ENCODE measurements at places on chromosomes 7 and 10.

- DNase-seq: no peak
These were observed 202.9 kb upstream of the MTPN start for GRCh38 chr7:136179851-136180721.

- no peak for DNase-seq
These were observed 72.6 kb downstream of the TPK1 start for GRCh38 chr7:144763291-144763690.

DNA sequence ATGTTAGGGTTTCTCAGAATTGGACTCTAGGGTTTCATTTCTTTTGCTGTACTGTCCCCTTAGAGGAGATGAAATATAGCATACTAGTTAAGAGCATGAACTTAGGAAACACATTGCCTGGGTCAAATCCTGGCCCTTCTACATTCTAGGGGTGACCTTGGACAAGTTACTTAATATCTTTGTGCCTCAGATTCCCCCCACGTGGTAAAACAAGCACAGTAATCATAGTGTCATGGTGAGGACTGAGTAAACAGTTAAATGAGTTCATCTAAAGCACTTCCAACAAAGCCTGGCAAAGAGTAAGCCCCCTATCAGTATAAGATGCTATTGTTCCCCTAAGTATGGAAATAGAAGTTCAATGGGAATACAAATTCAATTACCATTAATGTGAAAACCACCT, 5.1 kb downstream of the DPY19L1 start:
- no peak for DNase-seq

GRCh38 chr7:26510231-26510957, 218.7 kb downstream of the SNX10 start:
- no peak for DNase-seq

DNA sequence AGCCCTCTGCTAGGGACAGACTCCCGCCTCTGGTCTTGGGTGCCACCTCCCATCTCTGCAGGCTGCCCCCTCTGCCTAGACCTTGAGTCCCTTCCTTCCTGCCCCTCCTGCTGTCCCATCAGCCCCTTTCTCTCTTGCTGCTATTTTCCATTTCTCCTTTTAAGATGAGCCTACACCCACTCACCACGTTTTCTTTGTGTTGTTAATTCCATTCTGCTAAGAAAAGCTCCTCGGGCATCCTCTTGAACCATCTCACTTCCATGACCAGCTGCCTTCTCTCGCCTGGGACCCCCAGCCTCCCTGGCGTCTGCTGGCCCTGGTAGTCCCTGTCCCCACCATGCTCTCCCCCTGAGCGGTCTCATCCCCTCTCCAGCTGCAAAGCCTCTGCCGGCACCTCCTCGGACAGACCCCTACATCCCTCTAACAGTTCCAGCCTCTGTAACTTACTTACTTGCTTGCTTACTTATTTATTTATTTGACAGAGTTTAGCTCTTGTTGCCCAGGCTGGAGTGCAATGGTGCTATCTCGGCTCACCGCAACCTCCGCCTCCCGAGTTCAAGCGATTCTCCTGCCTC, 95.8 kb upstream of the SH2B2 start:
- DNase-seq: no peak

- DNase-seq: no peak
These were observed 172.9 kb downstream of the MBL2 start for GRCh38 chr10:52599551-52600200.

GRCh38 chr7:101156277-101156676, 2.0 kb downstream of the AP1S1 start:
- no peak for DNase-seq

DNA sequence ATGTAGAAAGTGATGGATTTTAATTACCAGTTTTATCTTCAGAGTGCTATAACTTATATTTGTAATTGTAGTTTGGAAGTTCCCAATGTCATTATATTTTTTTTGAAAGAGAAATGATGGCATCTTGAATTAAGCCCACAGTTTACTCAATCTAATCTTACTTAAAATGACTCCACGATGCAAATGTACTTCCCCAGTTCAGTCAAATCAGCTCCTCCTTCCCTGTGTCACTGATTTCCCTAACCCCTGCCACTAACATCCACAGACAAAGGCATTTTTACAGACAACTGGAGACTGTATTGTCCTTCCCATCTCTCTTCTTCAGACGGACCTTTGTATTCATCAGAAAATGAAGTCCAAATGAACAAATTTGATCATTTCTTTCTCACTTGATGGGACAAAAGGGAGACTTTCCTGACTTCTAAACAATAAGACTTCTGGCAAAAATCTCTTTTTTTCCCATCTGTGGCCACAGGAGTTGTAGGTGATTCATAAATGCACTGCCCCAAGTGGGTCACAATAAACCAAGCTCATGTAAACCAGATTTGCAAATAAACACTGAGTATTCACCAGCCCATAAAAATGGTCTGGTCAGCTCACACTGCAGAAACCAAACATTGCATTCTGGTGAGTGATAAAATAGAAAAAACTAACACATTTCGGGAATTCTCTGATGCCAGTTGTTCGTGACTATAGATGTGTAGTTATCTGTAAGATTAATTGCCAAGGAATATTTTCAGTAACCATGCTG, 162.9 kb downstream of the FANK1 start:
- no peak for DNase-seq

- no peak for DNase-seq
These were observed 159.1 kb downstream of the DGKI start for GRCh38 chr7:137687556-137688265.

DNA sequence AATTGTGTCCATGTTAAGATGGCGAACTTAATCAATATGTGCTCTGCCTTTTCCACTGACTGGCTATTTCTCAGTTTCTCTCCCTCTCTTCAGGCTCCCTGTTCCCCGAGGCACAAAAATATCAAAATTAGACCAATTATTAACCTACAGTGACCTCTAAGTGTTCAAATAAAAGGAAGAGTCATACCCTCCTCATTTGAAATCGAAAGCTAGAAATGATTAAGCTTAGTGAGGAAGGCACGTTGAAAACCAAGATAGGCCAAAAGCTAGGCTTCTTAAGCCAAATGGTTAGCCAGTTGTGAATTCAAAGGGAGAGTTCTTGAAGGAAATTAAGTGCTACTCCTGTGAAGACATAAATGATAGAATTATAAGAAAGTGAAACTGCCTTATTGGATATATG, 81.1 kb upstream of the MBL2 start:
- no peak for DNase-seq

- no peak for DNase-seq
These were observed 30.6 kb downstream of the GARS1 start for GRCh38 chr7:30625283-30625682.

GRCh38 chr7:74030861-74031260, 2.9 kb downstream of the ELN start:
- DNase-seq: no peak

DNA sequence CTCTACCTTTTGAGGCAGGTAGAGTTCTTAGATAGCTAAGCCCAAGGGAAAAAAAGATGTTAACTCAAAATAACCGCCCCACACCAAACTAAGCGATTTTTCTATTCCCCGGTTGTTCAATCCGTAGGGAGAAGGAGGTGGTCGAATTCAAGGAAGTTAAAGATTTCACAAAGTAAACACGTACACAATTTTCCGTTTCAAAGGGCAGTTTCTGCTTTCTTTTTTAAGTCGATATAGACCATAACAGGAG, 842 bp downstream of the KBTBD2 start:
- DNase-seq: no peak

GRCh38 chr7:94584113-94584512, 71.8 kb downstream of the SGCE start:
- no peak for DNase-seq

DNA sequence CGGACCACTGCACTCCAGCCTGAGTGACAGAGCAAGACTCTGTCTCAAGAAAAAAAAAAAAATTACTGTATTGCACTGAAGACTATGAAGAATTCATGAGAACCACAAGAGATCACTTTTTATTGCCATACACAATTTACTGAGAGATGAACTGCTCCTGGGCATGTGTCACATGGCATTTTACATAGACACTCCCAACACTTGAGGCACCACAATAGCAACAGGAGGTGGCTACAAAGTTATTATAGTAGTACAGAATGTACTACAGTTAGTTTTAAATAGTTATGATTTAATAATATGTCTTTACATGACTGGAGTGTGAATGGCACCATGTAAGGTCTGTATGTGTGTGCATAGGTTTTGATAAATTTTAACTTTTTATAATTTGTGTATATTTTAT, 70.6 kb downstream of the KMT2E start:
- no peak for DNase-seq

DNA sequence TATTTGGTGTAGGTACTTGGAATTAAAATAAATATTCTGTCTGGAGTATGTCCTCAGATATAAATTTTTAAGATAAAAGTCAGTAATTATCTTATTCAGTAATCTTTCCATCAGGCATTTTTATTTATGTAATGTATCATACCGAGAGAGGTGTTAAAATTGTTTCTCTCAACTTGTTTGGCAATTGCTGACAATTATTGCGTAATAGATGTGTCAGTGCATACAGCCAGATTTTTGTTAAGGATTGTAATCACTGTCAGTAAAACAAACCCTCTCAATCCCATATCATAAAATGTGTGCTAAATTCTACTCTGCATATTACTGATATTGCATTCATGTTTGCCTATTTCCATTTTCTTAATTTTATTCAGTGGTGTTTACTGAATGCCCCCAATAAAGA, 69.2 kb downstream of the CNTNAP2 start:
- no peak for DNase-seq

- DNase-seq: no peak
These were observed 22.4 kb downstream of the ADGRA1 start for GRCh38 chr10:133110133-133110532.

DNA sequence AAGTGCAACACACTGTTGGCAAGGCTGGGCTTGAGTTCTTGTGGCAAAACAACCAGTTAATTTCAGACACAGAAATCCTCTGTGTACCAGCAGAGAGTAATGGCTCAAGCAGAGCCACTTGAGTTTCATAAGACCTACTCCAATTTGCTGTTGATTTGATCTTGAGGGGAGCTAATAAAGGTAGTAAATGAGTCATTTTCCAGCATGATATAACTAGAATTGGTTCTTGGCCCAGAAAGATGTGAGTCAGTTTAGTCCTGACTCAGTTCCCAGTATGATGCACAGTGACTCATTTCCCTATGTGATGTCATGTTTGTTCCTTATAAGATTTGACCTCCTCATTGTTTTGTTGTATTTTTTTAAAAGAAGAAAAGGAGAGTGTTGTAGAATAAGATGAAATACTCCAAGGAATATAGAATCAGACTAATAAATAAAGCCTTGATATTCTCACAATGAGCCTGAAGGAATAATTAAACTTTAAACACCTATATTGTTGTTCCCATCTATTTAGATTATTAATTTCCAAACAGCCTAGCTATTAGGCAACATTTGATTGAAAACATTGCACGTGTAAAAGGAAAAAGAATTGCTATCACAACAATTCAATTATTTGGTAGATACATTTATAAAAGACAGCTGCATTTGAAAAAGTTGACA, 186.2 kb downstream of the REEP3 start:
- DNase-seq: peak; percentile 95

GRCh38 chr10:123378302-123378701, 224.1 kb downstream of the BUB3 start:
- no peak for DNase-seq

- DNase-seq: no peak
These were observed 39.1 kb upstream of the HERPUD2 start for GRCh38 chr7:35734001-35734483.

DNA sequence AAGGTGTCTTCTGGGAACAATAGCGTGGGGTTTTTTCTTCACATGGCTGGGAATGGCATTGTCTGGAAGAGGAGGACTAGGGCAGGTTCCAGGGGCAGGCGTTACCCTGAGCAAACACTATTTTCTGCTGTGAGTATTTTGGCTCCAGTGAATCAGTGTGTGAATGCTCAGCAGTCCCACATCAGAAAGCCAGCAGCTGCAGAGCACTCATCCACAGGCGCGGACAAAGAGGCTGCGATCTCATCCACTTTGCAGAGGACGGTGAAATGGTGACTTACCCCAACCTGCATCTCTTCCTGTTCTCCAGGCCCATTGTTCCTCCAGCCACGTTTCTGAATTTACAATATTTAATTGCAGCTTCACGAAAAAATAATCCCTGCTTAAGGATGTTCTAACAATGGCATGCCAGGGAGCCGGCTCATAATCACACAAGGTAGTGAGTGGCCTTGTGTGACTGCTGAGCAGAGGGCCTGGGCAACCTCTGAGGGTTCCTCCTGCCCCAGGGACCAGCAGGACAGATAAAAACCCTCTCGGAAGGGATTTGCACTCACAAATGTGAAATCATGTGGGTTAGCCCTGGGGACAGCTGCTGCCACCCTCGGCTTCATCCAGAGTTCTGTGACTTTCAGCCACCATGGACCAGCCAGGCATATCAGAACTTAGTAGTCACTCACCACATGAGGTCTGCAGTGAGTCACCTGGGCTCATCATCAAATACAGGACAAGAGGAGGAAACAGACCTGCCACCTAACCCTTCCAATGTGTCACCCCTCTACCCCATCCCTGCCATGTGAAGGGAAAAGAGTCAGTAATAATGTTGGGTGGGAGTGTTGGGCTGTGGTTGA, 65.0 kb upstream of the EN2 start:
- no peak for DNase-seq

- DNase-seq: peak; percentile 25
These were observed 189.8 kb upstream of the IMMP2L start for GRCh38 chr7:111752022-111752582.

DNA sequence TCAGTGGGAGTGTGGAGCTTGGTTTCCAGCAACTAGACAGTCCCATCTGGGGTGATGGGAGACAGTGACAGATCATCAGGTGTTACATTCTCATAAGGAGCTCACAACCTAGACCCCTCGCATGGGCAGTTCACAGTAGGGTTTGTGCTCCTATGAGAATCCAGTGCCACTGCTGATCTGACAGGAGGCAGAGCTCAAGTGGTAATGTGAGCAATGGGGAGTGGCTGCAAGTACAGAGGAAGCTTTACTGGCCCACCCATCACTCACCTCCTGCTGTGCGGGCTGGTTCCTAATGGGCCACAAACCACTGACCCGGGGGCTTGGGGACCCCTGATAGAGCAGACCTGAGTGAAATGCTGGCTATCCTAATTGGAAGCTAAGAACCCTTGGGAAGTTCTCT, 242.8 kb downstream of the BAMBI start:
- DNase-seq: no peak

- no peak for DNase-seq
These were observed 75.3 kb downstream of the NDUFB2 start for GRCh38 chr7:140771826-140772225.

GRCh38 chr7:2010101-2010500, 222.6 kb downstream of the MAD1L1 start:
- DNase-seq: no peak

- DNase-seq: peak; percentile 40
These were observed 21.3 kb upstream of the KCNK18 start for GRCh38 chr10:117175901-117176534.

DNA sequence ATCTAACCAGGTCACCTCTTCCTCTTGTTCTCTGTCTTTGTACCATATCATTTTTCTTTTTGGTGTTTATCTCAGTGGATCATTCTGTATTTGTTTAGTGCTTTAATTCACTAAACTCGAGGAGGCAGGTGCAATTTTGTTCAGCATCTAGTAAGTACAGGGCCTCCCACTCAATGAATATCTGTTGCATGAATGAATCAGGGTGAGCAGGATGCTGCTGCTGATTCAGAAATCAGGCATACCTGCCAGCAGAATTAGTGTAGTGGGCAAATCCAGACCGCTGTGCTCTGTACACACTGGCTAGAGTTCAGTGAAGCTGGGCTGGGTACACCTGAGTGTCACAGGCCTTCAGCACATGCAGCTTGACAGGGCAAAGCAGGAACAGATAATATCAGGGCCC, 511.9 kb downstream of the SUGCT start:
- no peak for DNase-seq

- no peak for DNase-seq
These were observed 29.1 kb downstream of the TES start for GRCh38 chr7:116239434-116239833.

GRCh38 chr10:91860885-91861284, 48.4 kb downstream of the FGFBP3 start:
- no peak for DNase-seq
